Nephron progenitor cell (in vitro differentiated cells): ENCODE measurements at places on chromosomes 3 and 15.

GRCh38 chr3:110199588-110199943 lies 862.2 kb upstream of the DPPA4 start:
- DNase-seq, result no peak

- DNase-seq, result no peak
These were observed 19.6 kb downstream of the EFCC1 start for GRCh38 chr3:129020691-129021090.

DNA sequence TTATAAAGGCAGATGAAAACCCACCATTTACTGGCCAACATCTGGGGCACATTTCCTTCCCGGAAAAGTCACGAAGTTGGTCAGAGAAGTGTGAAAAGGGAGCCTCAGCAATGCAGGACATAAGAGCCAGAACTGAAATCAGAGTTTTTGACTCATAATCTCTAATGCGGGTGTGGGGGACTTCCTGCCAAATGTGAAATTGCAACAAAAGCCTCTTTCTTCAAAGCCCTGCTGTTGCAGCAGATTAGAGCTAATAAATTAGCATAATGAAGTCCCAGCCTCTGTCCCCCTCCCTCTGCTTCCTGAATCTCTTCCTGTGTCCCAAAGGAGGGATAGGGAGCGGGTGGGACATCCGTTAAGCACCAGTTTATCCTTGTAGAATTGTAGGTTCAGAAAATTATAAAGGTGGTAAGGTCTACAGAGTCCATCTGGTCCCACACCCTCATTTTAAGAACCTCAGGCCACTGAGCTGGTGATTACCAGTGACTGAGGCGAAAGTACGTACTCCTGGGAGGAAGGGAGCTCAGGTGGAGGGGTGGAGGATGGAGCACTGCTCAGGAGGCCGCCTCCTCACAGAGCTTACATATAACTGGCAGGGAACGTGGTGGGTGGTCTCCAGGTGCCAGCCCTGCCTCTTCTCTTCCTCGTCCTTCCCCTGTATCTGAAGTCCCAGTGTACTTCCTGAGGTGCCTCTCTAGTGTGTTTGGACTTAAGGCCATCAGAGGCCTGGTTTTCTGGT lies 35.0 kb downstream of the ST6GAL1 start:
- DNase-seq, result no peak

- no peak for DNase-seq
These were observed 1.7 kb downstream of the SLCO3A1 start for GRCh38 chr15:91855241-91855640.

GRCh38 chr15:43126356-43126755 lies 7.0 kb upstream of the TMEM62 start:
- DNase-seq, result no peak

DNA sequence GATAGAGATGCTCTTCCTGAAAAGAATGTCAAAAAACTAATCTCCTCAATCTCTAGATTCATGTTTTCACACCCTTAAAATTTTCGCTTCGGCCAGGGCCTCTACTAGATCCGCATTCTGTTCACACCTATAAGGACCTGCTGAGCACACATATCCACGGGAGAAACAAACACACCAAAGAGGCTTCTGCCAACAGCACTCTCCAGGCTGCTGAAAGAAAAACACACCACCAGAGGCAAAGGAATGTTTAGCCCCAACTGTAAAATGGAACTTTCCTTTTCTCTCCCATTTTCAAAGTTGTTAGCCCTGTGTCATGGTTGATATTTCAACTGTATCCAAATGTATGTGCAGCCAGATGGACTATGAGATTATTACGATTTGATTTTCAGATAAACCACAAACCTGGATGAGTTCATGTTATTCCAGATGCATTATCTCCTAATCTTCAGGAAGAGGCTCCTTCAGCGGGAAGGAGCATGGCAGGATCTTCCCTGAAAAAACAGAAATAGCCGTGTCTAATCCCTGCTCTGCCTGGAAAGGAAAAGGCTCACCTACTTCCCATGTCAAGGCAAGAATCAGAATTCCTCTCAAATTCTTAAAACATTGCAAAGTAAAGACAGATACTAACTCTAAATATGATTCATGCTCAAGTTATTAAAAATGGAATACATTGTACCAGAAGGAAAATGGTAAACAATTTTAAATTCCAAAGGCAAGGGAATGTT lies 442.7 kb upstream of the NR2F2 start:
- DNase-seq, result no peak

DNA sequence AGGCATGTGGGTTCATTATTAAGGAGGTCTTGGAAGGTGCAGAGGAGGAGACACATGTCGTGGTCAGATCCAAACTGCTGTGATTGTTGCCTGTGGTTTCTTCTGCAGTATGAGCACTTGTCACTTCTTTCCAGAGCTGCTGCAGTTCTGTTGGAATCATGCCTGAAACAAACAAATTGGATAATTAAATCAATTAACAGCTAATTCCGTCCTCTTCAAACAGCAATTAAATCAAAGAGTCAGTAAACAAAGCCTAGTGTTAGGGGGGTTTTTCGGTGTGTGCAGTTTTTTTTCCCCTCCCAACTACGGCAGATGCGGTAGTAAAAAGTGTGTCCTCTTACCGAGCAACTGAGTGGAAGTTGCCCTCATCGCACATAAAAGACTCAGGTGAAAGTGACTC lies 542.2 kb downstream of the FOXP1 start:
- DNase-seq, result no peak

DNA sequence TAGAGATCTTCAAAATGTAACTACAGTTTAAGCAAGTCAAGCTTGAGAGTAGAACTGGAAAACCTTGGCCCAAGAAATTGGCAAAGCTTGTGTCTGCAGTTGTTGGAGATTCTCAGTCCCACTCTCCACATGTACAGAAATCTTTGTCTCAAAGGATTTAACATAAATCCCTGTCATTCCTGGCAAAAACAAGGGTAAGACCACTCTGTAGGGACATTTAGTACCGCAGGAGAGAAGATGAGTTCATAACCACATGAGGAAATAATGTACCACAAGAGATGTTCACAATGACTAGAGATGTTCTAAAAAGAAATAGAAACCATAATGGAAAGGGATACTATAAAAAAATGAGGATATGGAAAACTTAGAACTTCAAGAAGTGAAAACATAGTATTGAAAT lies 73.7 kb downstream of the RAB7A start:
- no peak for DNase-seq

DNA sequence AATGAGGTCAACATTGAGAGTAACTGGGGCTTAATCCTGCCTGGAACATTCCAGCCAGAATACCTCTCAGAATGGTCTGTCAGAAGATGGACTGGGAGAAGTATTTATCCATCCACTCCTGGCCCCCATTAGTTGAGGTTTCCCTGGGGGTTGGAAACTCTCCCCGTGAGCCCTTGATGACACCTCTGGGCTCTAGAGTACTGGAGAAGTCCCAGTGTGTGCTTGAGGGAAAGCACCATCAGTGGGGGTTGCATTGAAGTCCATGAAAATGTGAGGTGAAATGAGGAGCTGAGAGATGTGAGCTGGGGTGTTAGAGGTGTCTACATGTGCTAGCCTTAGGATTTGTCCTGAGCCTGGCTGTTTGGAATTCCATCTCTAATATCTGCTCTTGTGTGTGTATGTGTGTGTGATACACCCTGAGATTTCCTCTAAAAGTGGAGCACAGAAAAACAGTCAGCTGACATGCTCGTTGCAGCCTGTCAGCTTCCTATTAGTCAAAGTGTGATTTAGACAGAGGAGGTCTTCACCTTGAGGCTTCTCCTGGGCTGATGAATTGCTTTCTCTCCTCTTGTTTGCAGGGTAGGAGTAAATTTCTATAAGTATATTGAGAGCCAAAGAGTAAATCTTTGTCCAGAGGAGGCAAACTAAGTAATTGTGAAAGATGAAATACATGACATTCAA lies 67.6 kb downstream of the NR1D2 start:
- DNase-seq, result no peak

DNA sequence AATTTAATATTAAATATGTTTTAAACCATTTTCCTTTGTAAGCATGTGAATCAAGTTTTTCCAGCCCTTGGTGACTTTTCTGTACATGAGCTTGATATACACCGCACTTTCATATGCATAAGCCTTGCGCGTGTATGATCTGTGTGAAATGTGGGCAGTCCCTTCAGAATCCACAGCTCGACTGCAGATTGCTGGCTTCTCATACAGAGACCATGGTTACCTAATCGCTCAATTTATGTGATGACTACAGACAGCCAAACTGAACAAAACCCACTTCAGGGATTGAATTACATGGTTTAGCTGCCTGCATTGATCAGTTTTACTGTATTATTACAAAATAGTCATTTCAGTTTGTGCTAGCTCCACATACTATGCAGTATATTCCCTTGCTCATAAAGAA lies 212.3 kb upstream of the NECTIN3 start:
- no peak for DNase-seq

- no peak for DNase-seq
These were observed 688.3 kb upstream of the NECTIN3 start for GRCh38 chr3:110383356-110383755.

DNA sequence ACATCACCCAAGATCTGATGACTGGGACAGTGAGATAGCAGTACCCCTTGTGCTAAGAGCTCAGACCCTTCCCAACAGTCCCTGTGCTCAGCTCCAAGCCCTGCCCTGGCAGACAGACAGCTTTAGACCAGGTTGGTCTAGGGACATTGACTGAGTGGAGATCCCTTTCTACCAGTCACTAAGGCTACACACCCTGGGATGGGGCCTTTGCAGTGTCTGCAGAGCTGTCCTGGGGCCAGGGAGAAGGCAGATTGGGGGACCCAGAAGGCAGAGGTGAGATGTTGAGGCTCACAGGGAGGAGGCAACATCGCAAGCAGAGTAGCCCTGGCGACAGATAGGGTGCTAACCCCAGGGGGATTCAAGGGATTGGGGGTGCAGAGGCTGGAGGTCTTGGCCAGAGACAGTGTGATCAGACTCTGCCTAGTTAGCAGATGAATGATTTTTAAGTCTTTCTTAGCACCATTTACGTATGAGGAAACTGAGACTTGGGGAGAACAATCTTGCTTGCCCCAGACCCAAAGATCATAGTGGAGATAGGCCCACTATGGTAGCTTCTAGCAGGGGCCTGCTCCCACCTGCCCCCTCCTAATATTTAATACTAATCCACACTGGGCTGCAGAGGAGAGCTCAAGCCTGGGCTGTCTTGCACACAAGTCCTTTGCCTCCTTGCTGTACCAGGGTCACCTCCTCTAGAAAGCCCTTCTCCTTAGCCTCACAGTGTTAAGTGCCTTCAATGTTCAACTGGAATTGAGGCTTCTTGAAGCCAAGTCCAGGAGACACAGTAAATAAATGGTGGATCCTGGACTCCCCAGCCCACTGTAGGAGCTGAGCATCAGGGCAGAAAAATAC lies 32.6 kb downstream of the HMCES start:
- no peak for DNase-seq

GRCh38 chr15:32730677-32731654 lies 13.2 kb downstream of the GREM1 start:
- peak; percentile 53 for DNase-seq

DNA sequence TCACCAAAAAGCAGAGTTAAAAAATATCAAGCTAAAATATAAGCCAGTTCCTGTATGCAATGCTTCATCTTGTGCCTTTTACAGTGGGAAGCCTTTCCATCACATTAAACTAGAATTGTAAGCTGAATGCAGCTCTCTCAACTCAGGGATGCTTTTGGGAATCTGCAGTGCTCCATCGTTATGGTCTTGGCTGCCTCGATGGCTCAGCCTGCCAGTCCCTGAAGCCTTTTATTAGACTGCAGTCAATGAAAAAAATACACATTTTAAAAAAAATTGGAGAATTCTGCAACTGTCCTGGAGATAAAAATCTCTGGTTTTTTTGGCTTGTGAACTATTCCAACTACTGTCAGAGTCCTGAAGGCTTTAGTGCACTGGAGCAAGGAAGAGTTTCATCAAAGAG lies 53.0 kb downstream of the FRMD4B start:
- no peak for DNase-seq

- no peak for DNase-seq
These were observed 17.3 kb downstream of the LTF start for GRCh38 chr3:46447228-46447985.

GRCh38 chr3:171561596-171562323 lies 101.6 kb upstream of the TNIK start:
- DNase-seq, result no peak

GRCh38 chr3:149016242-149016641 lies 24.9 kb downstream of the GYG1 start:
- DNase-seq, result no peak

GRCh38 chr15:31024330-31024729 lies 32.9 kb upstream of the MTMR10 start:
- peak; percentile 19 for DNase-seq

GRCh38 chr3:100141586-100141985 lies 27.3 kb upstream of the FILIP1L start:
- no peak for DNase-seq

GRCh38 chr3:134792700-134793099 lies 2.4 kb upstream of the EPHB1 start:
- no peak for DNase-seq

- no peak for DNase-seq
These were observed 54.2 kb downstream of the MSL2 start for GRCh38 chr3:136141891-136142290.

GRCh38 chr3:124283652-124284023 lies 291.7 kb upstream of the ROPN1 start:
- DNase-seq, result no peak

GRCh38 chr15:82850731-82851130 lies 41.3 kb downstream of the WHAMM start:
- no peak for DNase-seq
